ENCODE measurements at places on chromosomes 12 and 14.

DNA sequence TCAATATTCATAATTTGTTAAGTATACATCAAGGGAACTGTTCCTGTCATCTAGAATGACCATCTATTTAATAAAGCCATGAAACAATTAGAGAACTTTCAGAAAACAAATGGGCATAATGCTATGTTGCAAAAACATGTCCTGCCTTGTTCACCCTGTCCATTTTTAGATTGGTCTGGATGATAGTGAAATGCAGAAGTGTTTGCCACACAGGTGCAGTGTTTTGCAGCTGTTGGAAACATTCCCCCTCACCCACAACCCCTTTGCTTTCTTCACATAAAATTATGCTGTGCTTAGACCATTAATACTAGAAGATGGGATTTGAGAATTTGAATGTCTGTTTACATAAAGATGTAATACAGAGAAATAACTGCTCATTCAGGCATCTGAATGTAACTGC is 36.5 kb downstream of the LEMD3 start:
- DNase-seq = peak; percentile 14

DNA sequence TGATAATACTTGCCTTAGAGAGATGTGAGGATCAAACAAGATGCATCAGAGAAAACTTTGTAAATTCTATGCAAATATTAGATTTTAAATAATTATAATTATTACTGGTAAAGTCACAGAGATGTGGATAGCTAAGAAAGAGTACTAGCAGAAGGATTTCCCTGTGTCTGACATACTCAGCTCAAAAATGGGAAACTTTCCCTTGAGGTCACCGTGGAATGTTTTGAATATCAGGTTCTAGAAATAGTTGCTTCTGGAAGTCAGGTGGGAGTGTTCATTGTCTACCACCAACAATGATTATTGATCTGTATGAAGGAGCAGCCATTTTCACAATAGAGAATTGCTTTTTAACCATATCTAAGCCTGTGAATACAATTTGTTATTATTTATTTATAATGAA is 71.7 kb downstream of the FLRT2 start:
- DNase-seq = no peak

- no peak for DNase-seq
Measured at GRCh38 chr12:18476861-18477260, 215.5 kb downstream of the PIK3C2G start.

GRCh38 chr14:22391908-22392565 is 197.0 kb downstream of the DAD1 start:
- DNase-seq = peak; percentile 88

- no peak for DNase-seq
Measured at GRCh38 chr12:106369624-106370346, 12.2 kb downstream of the POLR3B start.

GRCh38 chr14:62301911-62302310 is 539.7 kb downstream of the SNAPC1 start:
- DNase-seq = no peak

DNA sequence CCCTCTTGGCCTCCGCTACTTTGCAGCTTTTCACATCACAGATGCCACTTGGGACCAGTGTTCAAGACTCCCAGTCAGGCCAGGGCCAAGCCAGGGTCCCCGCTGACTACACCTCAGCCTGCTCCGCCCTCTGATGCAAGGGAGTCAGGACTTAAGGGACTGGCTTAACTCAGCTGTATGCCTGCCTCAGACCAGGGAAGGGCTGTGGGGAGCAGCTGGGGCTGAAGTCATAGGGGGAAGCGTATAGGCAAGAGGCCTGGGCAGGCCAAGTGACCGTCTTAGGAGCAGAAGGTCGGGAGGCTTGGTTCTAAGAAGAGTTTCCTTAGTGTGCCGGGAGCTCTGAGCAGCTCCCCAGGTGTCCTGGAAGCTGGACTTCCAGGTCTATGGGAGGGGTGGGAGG is 21.9 kb downstream of the KDM2B start:
- DNase-seq = no peak

DNA sequence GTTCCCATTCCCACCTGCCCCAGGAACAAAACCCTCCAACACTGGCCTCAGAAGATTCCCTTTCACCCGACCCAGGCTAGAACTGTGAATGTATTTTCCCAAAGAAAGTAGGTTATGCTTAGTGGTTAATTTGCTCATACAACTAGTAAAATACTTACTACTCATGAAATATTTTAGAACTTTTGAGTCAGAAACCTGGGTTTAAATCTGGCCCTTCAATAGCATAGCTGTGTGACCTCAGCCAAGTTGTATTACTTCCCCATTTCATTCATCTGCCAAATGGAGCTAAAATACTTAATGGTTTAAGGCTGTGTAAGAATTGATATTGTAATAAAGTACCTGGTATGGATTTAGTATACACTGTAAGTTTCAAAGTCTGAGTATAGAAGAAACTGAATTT is 69.1 kb upstream of the DNM1L start:
- no peak for DNase-seq

GRCh38 chr12:12563290-12563928 is 746 bp upstream of the DUSP16 start:
- DNase-seq = no peak

DNA sequence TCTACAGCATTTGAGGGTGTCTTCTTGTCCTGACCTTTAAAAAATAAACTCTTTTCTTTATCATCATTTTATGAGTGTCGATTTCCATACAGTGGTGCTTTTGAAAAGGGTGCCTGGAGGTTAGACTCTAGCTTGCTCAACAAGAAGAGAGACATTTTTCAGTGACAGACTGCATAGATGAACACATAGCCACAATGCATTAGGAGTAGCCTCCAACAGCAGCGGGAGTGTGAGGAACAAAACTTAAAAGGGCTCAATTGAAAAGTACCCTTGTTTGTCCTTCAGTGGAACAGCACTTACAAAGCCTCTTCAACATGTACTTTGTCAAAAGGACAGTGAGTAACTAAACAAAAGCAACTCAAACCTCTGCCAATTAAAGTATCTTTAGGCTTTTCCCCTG is 119.3 kb downstream of the SOX5 start:
- no peak for DNase-seq

DNA sequence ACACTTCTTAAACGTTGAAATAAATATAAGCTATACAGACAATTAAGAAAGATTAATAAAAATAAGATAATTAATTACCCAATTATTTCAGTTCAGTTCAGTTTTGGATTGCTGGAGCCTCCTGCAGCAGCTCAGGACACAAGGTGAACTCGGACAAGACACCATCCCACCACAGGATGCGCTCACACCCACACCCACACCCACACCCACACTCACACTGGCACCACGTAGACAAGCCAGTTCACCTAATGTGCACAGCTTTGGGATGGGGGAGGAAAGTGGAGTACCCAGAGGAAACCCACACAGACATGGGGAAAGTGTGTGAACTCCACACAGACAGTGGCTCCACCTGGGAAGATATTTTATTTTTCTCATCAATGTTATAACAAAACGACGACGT is 32.1 kb downstream of the EMP1 start:
- no peak for DNase-seq

GRCh38 chr12:2359725-2360629 is 307.2 kb downstream of the CACNA1C start:
- peak; percentile 83 for DNase-seq

GRCh38 chr14:94320243-94320642 is 2.9 kb downstream of the SERPINA6 start:
- peak; percentile 8 for DNase-seq

- DNase-seq = no peak
Measured at GRCh38 chr12:127503246-127503645, 763.7 kb upstream of the TMEM132C start.

GRCh38 chr12:53481939-53482586 is 17.2 kb downstream of the MAP3K12 start:
- DNase-seq = peak; percentile 55

DNA sequence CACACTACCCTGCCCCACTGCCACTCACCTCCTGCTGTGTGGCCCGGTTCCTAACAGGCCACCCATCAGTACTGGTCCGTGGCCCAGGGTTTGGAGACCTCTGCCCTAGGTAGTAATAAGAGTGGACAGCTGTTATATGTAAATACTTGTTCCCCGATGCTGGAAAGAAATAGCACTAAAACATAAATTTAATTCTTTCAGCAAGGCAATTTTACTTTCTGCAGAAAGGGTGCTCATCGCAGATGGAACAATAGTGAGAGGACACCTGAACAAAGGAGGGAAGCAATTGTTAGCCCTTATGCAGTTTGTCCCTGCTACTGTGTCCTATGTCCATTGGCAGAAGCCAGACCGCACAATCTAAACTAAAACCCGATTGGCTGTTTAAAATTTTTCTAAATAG is 5.9 kb upstream of the CYP46A1 start:
- no peak for DNase-seq

DNA sequence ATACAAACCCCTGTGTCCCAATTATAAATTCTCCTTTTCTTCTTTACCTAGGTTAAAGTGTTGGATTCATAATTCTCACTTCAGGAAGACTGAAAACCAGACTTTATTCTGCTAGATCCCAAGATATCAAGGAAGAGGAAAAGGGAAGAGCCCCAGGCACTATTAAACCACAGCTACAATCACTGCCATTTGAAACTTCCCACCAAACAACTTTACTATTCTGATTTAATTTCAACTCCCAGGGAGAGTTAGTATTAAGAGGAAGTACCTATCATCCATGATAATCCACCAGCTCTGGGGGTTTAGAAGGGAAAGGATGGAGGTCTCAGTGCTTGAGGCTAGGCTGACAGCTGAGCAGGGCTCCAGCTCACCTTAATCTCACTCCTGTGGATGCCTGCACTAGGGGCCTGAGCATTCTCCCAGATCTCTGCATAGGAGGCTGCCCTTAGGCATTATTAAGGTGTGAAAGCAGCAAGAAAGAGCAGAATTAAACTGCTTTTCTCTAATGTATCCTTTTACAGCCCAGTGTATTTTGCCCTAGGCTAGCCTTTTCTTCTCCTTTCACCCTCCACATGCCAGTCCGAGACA is 52.9 kb downstream of the MYF5 start:
- no peak for DNase-seq

GRCh38 chr14:70886421-70887206 is 20.6 kb upstream of the PCNX1 start:
- peak; percentile 94 for DNase-seq

DNA sequence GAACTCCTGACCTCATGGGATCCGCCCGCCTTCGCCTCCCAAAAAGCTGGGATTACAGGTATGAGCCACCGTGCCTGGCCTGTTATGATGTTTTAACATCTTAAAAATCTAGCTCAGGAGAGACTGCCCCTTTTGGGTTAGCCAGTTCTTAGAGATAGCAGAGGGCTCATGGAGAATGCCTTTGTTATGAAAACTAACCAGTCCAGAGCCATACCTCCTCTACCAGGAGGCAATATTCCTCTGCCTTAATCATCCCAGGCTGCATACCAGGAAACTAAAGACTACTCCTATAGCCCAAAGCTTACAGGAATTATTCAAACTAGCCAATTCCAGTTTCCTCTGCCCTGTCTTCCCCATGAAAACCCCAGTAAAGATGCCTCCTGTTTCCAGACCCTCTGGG is 96.0 kb upstream of the MDM1 start:
- no peak for DNase-seq

DNA sequence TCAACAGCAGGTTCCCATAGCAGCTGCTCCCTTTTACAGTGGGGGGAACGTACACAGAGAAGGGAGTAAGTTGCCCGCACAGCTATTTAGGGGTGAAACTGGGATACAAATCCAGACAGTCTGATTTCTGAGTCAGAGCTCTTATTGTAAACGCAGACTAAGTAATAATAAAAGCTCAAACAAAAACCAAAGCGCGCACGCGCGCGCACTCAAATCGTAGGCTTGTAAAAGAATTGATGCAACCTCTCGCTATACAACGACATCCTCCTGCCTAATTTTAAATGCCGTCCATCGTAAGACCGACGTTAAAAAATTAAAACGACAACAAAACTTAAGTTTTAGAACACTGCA is 747 bp upstream of the DACT1 start:
- peak; percentile 29 for DNase-seq

GRCh38 chr12:74515849-74516248 is 21.8 kb upstream of the ATXN7L3B start:
- no peak for DNase-seq

DNA sequence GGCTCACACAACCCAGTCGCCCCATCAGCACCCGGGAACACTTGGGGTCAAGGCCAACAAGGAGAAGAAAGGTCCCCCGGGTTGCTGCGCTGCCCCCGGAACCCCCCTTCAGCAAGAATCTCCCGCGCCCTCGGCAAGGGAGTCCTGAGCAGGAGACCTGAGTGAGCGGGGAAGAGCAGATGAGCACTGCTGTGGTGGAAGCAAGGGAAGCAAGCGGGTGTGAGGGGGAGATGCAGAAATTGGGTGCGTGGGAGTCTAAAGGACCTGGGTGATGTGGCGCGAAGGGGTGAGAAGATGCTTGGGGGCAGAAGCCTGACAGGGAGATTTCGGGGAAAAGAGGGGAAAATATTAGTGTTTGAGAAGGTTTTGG is 105.5 kb upstream of the PRB2 start:
- no peak for DNase-seq

DNA sequence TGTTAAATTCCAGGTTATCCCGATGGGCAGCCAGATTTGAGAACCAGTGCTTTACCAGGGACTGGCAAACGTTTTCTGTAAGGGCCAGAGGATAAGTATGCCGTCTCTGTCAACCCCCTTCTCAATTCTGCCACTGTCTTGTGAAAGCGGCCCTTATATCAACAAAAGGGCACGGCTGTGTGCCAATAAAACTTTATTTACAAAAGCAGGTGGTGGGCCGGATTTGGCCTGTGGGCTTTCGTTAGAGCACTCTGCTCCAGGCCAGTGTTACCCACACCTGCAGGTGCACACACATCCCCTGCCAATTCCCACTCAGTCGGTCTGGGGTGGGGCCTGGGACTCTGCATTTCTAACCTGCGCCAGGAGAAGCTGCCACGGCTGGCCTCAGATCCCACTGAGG is 111.2 kb downstream of the RFLNA start:
- no peak for DNase-seq

Data from NB4 (cell line).